ENCODE measurements at places on chromosomes 4 and X.

- peak; percentile 18 for DNase-seq
Observed at GRCh38 chr4:35836596-35836995, 407.7 kb downstream of the ARAP2 start.

GRCh38 chrX:329291-329910, 10.8 kb upstream of the GTPBP6 start:
- no peak for DNase-seq

DNA sequence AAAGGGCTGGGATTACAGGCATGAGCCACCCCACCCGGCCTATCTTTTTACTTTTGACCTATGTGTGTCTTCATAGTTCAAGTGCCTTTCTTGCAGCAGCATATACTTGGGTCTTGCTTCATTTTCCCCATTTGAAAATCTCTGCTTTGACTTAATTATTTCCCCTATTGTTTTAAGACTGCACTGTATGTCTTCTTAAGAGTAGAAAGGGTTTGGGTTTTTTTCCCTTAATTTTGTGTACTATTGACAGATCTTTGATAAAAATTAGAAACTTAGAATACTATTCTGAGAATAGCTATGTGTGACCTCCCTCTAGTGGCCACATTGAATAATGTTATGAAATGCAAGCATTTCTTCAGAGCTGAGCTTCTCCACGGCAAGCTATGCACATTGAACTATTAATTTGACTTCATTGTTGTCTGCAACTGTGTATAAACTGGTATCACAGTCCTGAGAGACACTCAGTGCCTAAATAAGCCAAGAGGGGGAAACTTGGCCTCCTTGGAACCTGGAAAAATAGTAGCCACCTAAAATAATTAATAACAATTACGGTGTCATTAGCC, 8.7 kb upstream of the SLC25A4 start:
- no peak for DNase-seq

DNA sequence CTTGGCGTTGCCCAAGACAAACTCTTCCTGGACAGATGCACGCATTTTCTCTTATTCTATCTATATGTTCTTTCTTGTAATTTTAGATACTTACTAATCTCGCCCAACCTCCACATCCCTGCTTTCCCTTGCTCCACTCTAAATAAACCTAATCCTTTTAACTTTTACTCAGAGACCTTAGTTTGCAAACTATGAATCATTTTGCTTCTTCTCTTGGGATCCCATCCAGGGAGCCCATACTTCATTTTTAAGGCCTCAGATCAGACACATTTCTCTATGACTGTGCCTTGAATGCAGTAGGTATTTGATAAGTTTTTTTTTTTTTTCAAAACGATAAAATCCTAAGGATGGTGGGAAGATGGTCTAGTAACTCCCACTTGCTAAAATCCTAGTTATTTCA, 353.8 kb upstream of the HAND2 start:
- DNase-seq = no peak

- DNase-seq = peak; percentile 56
Observed at GRCh38 chrX:40734971-40735324, 394 bp downstream of the MED14 start.

GRCh38 chr4:33649015-33649414, 2595.3 kb downstream of the ARAP2 start:
- no peak for DNase-seq

DNA sequence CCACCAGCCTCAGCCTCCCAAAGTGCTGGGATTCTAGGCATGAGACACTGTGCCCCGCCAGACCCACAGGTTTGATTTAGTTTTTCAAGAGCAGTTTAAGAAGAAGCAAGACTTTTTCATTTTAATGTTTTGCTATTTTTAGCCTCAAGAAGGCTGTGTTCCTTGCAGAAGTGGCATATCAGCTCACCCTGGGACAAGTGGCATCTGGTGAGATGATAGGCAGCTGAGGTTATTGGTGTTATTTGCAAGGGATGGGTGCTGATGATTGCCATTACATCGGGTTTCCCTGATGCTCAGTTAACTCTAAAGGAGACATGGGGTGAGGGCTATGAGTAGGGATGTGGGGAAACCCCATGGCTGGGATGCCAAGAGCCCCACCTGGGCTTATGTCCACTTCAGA, 120.4 kb downstream of the MXRA5 start:
- DNase-seq = no peak

- no peak for DNase-seq
Observed at GRCh38 chrX:103811858-103812257, 20.2 kb downstream of the RAB9B start.

Data from femur (tissue), 1 donor.